ENCODE measurements at places on chromosomes 1 and 21.
A peak's percentile ranks its signal among the peaks of the same experiment; 100 is the strongest.

DNA sequence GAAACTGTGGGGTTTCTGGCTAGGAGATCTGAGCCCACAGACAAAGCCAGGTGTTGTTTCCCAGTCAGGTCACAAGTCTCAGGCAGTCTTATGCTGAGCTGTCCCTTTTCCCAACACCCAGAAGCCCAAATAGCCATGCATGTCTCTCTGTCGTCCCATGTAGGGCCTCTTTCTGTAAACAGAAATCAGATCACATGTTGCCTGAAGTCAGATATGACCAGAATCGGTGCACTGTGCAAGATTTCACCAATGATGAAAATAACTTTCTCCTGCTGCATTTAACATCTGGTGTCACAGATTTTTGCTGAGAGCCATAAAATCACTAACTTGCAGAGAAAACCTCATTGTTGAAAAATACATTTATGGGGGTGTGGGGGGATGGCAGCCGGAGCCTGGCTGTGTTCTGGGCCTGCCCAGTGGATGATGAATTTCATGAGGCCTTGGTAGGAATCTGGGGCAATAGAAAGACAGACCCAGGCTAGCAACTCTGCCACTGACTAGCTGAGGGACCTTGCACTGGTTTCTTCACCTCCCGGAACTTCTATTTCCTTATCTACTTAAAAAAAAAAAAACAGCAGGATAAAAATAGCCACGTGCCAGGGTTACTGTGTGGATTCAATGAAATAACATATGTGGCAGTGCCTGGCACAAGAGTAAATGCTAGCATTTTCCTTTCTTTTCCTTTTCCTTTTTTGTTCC lies 158.8 kb upstream of the NFIA start:
- DNase-seq: no peak

- DNase-seq: no peak
Measured at GRCh38 chr1:117365350-117366176, 1.7 kb upstream of the MAN1A2 start.

- no peak for DNase-seq
Measured at GRCh38 chr1:167364826-167365225, 144.1 kb downstream of the POU2F1 start.

DNA sequence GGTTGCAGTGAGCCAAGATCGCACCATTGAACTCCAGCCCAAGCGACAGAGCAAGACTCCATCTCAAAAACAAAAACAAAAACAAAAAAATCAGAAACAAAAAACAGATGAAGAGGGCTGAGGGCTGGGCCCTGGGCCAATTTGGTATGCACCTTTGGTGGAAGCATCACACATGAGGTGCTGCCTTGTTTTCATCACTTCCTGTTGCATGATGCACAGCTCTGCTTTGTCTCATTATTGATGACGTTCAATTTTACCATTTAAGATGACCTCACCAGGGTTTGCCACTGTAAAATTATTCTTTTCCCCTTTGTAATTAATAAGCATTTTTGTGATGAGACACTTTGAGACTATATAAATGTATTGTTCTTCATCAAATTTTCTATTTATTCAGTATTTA lies 9.8 kb upstream of the IFNAR2 start:
- DNase-seq: no peak

DNA sequence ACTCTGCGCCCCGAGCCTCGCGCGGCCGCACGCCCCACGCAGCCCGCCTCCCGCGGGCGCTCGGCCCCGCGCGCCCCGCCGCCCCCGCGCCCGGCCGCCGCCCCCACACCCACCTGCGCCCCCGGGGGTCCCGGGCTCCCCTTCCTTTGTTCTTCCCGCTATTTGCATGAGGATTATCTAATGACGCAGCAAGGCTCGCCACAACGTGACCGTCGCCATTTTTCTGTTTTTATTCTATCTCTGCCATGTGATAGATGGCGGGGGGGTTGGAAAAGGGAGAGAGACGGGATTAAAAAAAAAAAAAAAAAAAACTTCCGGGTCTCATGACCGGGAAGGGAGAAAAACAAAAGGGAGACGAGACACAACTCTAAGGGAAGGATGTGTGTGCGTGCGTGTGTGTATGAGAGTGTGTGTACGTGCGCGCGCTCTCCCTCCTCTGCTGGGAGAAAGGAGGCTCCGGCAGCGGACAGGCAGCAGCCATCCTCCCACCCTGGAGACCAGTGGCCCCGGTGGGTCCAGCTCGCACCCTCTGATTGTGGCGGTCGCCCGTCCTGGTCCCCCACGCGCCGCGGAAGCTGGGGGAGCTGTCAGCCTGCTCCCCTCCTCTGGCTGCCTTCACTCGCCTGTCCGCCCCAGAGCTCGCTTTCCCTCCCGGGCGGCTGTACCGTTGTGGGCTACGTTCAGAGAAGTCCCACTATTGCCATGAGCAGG lies 80.4 kb upstream of the AK4 start:
- peak; percentile 65 for DNase-seq

GRCh38 chr1:78401148-78401547 lies 89.6 kb upstream of the PTGFR start:
- DNase-seq: no peak

GRCh38 chr1:58928514-58928913 lies 144.7 kb upstream of the JUN start:
- no peak for DNase-seq

DNA sequence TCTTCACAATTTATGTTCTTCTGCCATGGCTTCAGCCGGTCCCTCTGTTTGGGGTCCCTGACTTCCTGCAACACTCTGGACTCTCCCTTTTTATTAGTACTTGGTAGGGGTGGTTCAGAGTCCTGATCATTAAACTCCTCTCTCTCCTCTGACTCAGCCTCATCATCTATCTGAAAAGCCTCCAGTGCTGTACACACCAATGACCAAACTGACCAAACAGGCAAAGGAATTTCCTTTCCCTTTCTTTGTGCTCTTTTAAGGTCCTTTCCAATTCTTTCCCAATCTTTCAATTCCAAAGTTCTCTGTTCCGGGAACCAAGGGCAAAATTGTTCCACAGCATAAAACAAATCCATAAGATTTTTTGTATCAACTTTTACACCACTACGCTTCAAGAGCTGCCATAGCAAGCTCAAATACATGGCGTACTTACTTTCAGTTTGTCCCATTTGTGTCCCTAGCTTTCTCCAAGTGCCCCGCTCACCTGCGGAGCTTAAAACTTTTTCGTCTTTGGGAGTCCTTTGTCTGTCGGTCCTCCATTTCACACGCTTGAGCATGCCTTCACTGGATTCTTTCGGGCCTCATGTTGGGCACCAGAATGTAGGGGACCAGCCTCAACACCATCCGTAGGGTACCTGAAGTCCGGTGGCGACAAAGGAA lies 9.6 kb downstream of the DAP3 start:
- no peak for DNase-seq

DNA sequence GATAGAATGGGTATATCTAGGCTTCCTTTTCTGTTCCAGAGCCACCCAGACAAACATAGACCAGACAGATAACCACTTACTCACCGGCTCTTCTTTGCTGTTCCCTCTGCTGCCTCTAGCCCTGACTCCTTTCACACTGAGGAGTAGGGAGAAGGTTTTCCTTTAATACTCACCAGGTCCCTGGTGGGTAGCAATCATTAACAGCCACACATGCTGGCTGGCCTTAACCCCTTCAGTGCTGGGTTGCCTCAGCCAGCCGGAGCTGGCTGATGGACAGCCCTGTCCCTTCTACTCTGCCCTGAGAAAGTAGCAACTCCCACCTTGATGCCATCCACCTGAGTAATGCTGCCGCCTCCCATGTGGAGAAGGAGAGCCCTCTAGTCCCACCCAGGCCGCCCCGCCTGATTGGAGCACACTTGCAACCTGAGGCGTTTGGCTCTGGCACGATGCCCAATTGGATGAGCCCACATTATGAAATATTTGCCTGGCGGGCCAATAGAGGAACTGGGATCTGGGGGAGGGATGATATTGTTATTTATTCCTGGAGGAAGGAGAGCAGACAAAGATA lies 71.6 kb downstream of the PLEKHA6 start:
- peak; percentile 73 for DNase-seq

GRCh38 chr1:27031235-27032118 lies 18.8 kb upstream of the TENT5B start:
- DNase-seq: no peak

- no peak for DNase-seq
Measured at GRCh38 chr1:16139473-16139962, 16.4 kb downstream of the EPHA2 start.

- no peak for DNase-seq
Measured at GRCh38 chr1:29062157-29062942, 61.4 kb downstream of the TMEM200B start.

DNA sequence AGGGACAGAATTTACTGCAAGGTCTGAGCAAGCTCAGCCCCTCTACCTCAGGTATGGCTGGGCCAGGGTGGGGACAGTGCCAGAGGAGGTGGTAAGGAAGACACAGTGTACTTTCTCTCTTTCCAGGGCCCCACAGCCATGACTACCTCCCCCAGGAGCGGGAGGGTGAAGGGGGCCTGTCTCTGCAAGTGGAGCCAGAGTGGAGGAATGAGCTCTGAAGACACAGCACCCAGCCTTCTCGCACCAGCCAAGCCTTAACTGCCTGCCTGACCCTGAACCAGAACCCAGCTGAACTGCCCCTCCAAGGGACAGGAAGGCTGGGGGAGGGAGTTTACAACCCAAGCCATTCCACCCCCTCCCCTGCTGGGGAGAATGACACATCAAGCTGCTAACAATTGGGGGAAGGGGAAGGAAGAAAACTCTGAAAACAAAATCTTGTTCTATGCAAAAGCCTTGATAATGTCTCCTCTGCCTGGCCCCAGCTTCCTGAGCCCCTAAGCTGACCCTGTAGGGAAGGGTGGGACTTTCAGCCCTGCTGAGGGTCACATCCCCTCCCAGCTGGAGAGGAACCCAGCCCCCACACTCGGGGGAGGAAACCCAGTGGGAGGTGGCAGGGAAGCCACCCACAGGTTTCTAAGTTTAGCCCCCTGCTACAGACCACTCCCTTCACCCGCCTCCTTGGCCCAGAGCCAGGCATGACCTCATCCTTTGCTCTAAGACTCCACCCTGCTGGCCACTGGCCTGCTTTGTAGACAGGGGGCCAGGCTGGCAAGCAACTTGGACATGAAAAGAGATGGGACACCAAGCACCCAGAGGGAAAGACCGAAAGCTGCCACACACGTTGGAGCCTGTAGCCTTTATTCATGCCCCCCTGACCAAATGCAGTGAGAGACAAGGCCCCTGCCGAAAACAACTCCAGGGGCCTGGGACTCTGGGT lies 6.4 kb downstream of the RHOC start:
- no peak for DNase-seq

DNA sequence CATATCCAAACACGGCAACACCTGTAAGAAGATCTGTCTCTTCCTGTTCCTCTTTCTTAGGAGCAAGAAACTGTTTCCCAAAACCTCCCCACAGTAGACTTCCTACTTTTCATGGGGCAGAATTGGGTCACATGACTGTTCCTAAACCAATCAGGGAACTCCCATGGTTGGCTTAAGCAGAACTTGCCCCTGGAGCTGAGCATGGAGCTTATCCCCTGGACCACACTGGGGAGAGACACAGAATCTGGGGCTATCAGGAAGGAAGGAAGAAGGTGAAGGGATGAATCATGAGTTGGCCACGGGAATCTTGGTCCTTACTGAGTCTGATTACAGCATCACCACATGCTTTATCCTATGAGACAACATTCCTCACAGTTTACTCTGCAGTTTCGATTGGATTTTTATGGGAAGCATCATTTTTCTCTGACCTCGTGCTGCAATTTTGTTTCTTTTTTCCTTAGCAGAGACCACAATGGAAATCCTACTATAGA lies 81.8 kb downstream of the CDC7 start:
- no peak for DNase-seq

DNA sequence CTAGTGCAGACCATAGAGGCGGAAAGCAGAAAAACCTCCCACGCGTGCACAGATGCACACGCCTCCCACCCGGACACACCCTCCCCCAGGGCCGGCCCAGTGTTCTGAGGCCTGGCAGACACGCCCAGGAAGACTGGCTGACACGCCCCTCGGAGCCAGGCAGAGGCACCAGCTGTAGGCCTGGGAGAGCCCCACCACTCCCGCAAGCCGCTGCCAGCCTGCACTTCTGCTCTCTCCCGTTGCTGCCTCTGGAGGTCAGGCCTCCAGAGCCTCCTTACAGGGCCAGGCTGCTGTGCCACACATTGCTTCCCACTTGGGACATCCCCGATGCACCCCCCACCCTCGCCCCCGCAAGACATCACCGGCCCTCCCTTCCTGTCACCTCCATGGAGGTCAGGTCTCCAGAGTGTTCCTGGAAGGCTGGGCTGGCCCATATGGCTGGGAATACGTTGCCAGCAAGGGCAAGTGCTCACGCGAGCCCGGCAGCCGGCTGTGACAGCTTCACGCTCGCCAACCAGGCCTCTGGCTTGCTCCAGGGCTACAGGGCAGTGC lies 40.4 kb downstream of the CASZ1 start:
- no peak for DNase-seq

DNA sequence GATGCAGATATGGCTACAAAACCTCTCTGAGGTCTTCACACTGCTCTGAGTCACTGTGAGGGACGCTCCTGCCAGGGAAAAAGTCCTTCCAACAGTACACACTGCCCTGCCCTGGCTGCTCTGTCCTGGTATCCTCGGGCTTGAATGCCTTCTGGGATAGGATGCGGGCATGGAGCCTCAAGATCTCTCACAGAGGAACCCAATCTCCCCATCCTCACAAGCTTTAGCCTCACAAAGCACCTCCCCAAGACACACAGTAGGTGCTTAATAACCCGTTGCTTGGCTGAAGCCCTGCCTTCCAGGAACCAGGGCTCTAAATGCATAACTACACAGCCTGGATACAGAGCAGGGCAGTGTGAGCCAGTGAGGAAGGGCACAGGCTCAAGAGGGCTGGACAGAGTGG lies 9.2 kb downstream of the RAP1GAP start:
- no peak for DNase-seq

GRCh38 chr1:203567596-203567995 lies 59.0 kb upstream of the ATP2B4 start:
- no peak for DNase-seq

DNA sequence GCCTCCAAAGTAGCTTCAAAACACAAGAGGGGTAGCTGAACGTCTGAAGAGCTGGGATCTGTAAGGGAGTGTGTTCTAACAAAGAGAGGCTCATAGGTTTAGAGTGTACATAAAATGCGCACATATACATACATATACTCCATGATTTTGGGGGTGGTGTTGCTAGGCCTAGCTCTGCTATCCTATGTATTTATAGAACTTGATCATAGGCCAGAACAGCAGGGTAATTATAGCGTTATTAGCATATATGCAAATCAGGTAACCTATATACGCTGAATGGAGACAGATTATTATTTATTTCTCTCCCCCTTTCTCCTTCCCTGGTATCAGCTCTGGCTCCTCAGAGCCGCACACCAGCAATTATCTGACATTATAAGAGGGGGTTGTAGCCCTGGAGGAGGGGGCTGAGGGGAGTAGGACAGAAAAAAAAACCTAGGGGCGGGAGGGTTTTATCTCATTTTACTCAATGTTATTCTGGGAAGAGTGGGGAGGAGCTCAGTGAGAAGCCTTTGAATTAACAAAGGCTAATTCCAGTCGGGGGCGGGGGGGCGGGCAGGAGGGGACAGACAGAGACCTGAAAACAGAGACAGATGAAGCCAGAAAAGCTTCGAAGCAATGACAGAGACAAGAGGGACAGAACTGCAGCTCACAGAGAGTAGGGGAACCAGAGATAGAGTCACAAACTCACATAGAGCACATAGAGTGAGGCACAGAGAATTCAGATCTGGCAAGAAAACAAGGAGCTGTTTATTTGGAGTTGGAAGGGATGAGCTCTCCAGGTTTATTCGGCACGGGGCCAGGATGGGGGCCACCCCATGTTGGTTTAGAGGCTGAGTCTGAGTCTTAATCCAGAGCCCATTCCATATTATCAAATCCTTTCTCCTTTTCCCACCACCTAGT lies 63.0 kb downstream of the RHBG start:
- DNase-seq: no peak
